ENCODE measurements at places on chromosomes 3 and 15.

- no peak for DNase-seq
These were observed 103.4 kb downstream of the SEC22A start for GRCh38 chr3:123305192-123305591.

DNA sequence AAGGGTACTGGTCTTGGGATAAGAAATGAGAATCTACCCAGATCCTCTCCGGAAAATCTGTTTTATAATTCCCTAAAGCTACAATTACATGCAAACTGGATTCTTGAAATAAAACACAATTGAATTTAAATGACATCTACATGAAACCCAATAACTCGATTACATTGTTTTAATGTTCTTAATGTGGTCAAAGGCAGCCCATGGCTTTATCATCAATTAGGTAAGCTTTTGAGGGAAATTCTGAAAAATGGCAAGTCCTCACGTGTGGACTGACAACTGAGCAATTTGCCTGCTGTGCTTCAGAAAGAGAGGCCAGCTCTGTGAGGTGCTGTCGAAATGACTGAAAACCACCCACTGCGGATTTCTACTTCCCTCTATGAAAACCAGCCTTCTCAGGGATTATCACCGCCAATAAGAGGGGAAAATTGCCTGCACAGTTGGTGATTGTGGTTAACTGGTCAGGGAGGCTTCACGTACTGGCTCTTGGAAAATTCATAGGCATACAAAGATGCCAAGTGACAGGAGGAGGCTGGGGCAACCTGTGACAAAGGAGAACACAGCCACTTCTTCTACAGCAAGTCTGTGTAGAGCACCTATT lies 200.8 kb upstream of the SLCO3A1 start:
- no peak for DNase-seq

GRCh38 chr3:16171009-16171408 lies 3.5 kb upstream of the GALNT15 start:
- no peak for DNase-seq

DNA sequence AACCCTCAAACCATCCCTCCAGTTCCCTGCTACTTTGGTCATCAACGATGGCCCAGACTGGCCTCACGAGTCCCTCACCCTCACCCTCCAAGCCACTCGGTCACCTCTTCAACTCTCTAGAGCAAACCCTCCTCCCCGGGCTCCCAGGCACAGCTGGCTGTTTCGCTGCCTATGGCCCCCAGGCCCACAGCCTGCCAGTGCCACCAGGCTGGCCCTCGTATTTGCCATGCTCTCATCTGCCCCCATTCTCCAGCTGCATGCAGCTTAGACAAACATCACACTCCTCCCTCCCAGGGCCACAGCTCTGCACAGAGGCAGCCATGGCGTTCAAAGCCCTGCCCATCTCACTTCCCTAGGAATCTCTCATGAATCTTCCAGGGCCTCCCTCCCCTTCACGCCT lies 13.8 kb downstream of the RAB43 start:
- DNase-seq: no peak

- peak; percentile 37 for DNase-seq
These were observed 40.8 kb downstream of the RARB start for GRCh38 chr3:25468866-25469319.

- DNase-seq: no peak
These were observed at the start of gene BNC1 for GRCh38 chr15:83284559-83285283. Gene BNC1 (minus strand): TSS chr15:83284664. CDS start chr15:83284628, 36 bp downstream.

- no peak for DNase-seq
These were observed 162.4 kb upstream of the CFAP20DC start for GRCh38 chr3:59212128-59212779.

GRCh38 chr3:38614651-38615352 lies 34.7 kb downstream of the SCN5A start:
- no peak for DNase-seq

- no peak for DNase-seq
These were observed 33.8 kb downstream of the CCDC66 start for GRCh38 chr3:56590814-56591213.

- DNase-seq: no peak
These were observed 70.5 kb upstream of the HACD2 start for GRCh38 chr3:123655400-123655799.

- DNase-seq: no peak
These were observed 103.1 kb upstream of the BCL6 start for GRCh38 chr3:187848401-187848800.

DNA sequence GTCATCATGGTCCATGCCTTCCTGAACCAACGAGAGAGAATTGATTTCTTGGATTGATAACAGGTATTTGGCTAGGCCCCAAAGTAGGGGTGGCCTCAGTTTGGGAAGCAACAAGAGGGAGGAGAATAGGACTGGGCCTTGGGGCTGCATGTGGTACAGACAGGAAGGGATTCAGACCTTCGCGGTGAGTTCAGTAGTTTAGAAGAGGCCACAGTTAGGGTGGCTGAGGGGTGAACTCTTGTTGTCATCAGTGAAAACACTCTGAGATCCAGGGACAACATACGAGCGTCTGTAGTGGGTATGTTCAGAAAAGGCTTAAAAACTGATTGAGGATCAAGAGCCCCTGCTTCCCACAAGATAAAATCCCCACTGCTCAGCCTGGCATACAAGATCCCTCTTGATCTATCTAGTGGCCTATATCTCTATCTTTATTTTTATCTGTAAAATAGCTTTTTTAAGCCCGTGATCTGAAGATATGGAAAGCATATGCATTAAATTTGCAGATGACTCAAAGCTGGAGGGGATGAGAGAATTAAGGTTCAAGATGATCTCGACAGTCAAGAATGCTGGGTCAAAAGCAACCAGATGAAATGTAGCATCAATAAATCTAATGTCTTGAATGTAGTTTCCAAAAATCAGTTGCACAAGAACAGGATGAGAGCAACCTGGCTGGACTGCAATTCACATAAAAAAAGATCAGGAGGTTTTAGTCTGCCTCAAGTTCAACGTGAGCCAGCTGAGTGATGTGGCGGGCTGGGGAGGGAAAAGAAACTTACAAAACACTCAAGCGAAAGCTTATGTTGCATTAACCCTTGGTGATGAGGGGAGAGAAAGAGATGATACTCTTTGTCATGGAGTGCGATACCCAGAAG lies 221.1 kb upstream of the TLE3 start:
- no peak for DNase-seq

DNA sequence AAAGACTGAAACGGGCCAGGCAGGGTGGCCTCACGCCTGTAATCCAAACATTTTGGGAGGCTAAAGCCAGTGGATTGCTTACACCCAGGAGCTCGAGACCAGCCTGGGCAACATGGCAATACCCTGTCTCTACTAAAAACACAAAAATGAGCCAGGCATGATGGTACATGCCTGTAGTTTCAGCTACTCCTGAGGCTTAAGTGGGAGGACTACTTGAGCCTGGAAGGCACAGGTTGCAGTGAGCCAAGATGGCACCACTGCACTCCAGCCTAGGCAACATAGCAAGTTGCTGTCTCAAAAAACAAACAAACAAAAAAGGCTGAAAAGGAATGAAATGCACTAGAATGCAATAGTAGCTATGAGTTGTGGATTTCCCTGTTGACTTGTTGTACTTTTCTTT lies 94.7 kb downstream of the STAG1 start:
- DNase-seq: no peak

- DNase-seq: no peak
These were observed 20.1 kb downstream of the CCDC13 start for GRCh38 chr3:42752961-42753360.

DNA sequence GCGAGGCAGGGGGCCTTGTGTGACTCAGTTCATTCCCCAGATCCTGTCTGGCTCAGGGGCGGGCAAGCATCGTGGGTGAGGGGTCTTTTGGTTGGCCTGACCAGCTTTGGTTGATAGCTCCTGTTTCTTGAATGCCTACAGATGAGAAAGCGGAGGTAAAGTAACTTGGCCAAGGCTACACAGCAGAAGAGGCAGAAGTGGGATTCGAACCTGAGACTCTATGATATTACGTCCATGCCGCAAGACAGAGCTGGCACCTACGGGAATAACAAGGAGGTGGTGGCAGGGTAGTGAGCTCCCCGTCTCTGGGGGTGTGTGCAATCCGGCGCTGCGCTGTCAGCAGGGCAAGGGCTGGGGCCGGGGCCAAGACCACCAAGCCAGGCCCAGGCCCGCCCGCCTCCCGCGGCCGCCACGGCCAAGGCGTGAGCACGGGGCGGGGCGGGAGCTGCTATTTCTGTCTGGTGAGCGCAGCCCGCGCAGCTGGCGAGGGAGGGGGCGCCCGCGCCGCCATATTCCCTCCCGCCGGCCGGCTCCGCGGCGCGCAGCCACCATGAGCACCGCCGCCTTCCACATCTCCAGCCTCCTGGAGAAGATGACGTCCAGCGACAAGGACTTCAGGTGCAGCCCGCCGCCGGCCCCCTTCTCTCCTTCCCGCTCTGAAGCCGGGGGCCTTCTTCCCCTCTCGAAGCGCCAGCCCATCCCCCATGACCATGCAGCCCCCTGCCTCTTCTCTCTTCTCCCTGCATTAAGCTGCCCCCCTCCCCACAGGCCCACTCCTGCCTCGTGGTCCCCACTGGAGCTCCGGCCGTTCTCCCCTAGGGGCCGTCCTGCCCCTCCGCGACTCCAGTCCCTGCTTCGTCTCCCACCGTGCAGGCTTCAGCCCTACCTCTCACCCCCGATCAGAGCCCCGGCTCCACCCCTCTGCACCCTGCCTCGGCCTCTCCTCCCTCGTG lies at the start of gene CAND2:
Gene CAND2 (plus strand): TSS at position 510 of the 953 bp plus-strand sequence. CDS start 41 bp downstream, at position 551.
- no peak for DNase-seq

DNA sequence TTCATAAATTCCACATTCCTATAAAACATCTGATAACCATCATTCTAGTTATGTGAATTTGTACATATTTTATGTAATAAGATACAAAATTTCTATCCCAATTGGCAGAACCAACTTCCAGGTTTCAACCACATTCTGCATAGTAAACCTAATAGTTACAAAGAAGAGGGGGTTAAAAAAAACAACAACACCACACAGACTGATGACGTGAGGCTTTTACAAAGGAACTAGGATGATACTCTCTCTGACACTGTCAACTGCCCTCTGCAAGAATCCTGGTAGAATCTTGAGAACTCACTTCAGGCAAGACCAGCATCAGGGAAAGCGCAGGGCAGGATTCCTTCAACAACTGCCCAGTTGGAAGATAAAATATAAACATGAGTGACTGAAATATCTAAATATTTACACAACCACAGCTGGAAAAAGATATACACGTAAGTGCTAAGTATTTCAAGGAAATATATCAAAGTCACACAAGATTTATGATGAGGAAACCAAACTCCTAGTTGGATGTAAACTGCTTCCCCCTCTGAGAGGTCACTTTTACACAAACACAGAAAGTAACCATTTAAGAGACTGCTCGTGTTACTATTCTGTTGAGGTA lies 816.4 kb downstream of the ROBO1 start:
- no peak for DNase-seq

- no peak for DNase-seq
These were observed 13.4 kb downstream of the SCAMP5 start for GRCh38 chr15:75008629-75009326.

GRCh38 chr3:41893977-41894376 lies 67.9 kb downstream of the ULK4 start:
- DNase-seq: no peak

DNA sequence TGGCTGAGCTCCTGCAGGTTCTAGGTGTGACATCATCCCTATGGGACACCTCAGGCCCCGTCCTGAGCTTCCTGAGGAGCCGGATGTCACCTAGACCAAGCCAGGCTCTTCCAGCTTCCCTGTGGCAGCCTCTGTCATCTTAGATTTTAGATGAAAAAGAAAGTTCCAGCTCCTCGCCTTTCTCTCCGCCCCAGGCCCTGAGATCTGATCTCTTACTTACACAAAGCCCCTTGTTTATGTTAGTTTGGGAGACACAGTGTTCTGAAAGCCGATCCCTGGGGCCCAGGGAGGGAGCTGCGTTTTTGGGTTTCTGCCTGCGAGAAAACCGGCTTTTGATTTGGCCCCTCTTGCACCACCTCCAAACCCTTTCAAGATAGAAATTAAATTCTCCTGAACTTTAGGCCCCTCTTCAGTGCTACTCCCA lies 40.2 kb upstream of the FAM107A start:
- DNase-seq: no peak

DNA sequence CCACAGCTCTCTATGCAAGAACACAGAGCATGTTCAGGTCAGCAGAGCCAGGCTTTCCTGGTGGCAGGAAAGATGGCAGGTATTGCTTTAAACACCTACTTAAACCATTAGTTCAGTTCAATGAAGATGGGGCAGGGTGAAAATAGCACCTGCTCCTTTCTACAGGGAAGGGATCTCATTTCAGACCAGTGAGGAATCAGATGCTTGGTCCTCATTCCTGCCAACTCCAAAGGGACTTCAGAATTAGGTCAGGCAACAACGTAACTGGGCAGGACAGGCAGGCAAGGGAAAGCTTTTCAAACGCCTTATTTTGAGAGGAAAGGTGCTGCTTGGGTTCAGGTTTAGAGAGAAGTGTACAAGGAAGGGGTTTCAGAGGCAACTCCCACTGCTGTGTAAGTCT lies 12.6 kb upstream of the RPS17 start:
- no peak for DNase-seq

DNA sequence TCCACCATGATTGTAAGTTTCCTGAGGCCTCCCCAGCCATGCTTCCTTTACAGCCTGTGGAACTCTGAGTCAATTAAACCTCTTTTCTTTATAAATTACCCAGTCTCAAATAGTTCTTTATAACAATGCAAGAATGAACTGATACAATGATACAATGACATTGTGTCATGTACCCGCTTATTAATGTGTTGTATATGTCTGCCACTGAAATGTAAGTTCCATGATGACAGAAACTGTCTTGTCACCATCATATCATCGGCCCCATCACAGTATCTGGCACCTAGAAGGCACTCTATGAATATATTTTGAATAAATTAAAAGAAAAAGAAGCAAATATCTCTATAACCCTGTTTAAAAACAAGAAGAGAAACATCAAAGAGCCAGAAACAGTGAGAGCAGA lies 29.6 kb downstream of the FEZF2 start:
- DNase-seq: no peak

DNA sequence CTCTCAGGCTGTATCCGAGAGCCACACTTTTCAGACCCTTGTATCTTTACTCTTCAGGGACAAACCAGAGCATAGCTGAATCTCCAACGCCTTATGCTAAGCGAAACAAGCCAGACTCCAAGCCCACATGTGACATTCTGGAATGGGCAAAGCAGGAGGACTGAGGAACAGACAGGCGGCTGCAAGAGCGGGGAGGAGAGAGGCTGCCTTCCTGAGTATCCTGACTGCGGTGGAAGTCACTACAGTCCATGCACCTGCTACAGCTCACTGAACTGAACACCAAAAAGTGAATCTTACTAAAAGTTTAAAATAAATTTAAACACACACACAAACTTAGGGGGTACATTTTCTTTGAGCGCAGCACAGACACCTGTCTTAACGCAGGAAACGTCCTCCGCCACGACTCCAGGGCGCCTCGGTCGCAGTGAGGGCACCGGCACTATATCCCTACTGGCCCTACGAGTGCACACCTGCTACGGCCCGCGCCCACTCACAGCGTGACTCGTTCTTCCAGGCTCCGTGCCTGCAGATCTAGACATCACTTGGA lies 1.4 kb downstream of the CYFIP1 start:
- DNase-seq: no peak
